Lower lobe of right lung (tissue), 2 donors: ENCODE measurements at places on chromosomes 2 and 18. TPM values are rescaled to one million over a fixed set of nuclear protein-coding genes. Genes with fewer than 3 reads are reported as not detected.

The RHBDD1 gene
- 42.2 TPM for total RNA-seq

The ABHD1 gene
- total RNA-seq = 0.21 TPM

GRCh38 chr2:217393585-217394032 is 533.7 kb upstream of the TNP1 start:
- no peak for DNase-seq

DNA sequence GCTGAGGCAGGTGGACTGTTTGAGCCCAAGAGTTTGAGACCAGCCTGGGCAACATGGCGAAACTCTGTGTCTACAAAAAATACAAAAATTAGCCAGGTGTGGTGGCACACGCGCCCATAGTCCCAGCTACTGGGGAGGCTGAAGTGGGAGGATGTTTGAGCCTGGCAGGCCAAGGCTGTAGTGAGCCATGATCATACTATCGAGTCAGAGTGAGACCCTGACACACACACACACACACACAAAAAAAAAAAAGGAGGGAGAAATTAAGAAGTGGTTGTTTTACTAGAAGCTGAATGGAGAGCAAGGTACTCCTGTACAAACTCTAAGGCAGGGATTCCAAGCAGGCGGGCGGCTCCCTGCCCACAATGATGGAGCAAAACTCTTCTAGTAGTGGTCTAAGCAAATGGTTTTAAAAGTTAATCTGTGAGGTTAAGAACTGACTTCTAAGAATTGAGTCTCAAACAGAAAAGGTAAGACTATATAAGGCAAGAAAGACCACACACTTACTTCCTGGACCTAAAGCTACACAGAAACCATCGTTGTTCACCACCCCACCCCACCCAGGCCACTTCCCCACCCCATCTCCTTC is 2.6 kb downstream of the ANKRD44 start:
- DNase-seq = no peak

DNA sequence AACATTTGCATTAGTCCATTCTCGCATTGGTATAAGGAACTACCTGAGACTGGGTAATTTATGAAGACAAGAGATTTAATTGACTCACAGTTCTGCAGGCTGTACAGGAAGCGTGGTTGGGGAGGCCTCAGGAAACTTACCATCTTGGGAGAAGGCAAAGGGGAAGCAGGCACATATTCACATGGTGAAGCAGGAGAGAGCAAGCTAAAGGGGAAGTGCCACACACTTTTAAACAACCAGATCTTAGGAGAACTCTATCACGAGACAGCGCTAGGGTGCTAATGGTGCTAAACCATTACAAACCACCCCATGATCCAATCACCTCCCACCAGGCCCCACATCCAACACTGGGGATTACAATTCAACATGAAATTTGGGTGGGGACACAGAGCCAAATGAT is 201.7 kb upstream of the MGAT5 start:
- no peak for DNase-seq
